ENCODE measurements at places on chromosomes 2 and 18. TPM values are rescaled to one million over a fixed set of nuclear protein-coding genes. Genes with fewer than 3 reads are reported as not detected.

GRCh38 chr18:79092874-79093273, 23.7 kb downstream of the ATP9B start:
- DNase-seq = no peak

- peak; percentile 20 for DNase-seq
These were observed 185.5 kb downstream of the C1D start for GRCh38 chr2:67877301-67877700.

DNA sequence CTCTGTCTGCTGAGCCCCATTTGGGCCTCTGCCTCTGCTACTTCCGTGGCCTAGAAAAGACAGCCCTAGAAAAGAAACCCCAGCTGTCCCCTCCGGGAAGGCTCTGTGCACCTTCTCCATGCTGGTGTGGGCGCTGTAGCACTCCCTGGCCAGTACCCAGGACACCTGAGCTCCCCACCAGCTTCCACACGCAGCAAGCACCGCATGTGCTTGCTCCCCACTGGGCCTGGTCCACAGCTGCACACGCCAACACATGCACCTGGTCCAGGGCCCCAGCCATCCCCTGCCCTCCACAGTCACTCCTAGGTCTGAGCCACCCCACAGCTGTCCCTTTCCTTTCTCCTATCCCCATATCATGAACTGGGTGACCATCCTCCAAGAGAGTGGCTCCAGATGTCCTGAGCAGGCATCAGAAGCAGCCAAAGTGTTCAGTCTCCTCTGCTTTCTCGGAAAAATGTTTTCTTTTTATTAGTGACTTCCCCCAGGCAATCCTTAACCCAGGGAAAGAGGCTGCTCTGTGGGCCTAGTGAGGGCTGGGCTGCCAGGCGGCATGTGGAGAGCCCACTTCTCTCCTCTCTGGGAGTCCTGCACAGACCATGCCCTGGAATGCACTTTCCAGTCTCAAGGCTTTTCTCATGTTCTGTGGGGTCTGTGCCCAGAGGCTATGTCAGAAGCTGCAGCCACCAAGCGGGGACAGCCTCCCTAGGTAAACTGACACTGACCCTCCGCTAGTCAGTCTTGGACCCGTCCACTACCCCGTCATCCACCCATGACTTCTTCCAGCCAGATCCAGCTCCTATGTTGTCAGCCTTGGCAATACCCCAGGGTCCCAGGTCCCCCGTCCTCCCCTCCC, 133.7 kb downstream of the KLHL29 start:
- no peak for DNase-seq

- no peak for DNase-seq
These were observed 42.6 kb upstream of the MTCL1 start for GRCh38 chr18:8662560-8663255.

- DNase-seq = no peak
These were observed 301.6 kb upstream of the LRATD1 start for GRCh38 chr2:14330884-14331283.

DNA sequence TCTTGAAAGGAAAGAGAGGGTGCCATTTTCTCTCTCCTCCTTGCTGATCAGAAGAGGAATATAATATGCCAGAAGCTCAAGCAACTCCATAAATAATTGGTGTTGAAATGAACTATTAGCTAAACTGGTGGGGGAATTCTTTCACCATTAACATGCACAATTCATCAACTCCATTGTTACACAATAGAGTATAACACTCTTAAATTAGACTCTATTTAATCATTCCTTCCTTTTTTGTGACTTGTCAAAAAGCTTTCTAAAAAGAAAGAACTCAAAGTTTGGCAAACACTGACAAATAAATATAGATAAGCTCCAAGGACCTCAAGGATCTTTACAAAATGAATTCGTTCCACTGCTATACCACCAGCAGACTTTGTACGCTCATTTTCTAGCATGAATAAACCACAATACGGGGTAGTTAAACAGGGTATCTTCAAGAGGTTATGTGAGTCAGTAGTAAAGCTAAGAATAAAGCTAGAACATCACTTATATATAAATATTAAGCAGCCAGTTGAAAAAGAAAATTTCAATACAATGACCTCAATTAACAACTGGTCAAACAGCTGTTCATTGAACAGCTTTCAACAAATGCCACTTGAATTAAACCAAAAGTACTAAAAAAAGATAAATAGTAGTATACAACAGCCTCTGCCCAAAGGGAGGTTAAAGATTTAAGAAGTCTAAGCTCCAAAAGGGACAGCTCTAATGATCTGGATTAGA, 6.4 kb downstream of the TRAK2 start:
- no peak for DNase-seq

The PAIP2B gene
- 15.6 TPM for total RNA-seq

The NUP35 gene
- total RNA-seq = 8.6 TPM

The SULT6B1 gene
- total RNA-seq = not detected
